ENCODE measurements at places on chromosomes 11 and 22.
A peak's percentile ranks its signal among the peaks of the same experiment; 100 is the strongest.

DNA sequence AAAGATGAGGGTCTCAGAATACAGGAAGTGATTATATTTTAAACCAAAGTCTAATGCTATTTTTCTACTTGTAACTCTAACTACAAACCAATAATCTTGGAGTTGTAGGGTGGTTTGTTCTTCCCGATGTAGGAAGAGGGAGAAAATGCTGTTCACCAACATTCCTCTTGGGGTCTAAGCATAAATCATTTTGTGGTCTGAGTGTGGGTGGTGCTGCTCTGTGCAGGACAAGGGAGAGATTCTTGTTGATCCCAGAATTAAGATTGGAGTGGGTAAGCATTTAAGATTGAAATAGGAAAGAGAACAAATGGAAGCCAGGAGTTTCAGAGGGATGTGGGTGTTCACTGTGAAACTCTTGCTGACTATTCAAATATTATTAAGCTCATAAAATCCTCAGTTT is 38.6 kb upstream of the MMP13 start:
- DNase-seq: no peak

DNA sequence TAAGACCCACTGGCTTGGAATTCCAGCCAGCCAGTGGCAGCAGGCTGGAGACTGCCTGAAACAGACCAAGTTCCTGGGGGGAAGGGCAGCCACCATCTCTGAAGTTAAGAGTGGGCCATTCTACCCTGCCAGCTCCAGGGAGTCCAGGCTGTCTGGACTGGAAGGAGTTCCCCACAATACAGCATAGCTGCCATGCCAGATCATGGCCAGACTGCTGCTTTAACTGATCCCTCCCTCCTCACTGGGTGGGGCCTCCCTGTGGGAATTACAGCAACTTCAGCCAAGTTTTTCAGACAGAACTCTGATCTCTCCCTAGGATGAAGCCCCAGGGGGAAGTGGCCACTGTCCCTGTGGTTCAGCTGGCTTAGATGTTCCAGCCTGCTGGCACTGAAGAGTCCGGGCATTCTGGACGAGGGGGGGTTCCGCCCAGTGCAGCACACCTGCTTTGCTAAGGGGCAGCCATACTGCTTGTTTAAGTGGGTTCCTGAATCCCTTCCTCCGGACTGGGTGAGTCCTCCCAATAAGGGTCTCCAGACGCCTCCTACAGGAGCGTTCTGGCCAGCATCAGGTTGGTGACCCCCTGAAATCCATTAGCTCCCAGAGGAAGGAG is 455.4 kb downstream of the DLG2 start:
- no peak for DNase-seq

- DNase-seq: no peak
Observed at GRCh38 chr11:2867722-2868505, 17.7 kb downstream of the CDKN1C start.

DNA sequence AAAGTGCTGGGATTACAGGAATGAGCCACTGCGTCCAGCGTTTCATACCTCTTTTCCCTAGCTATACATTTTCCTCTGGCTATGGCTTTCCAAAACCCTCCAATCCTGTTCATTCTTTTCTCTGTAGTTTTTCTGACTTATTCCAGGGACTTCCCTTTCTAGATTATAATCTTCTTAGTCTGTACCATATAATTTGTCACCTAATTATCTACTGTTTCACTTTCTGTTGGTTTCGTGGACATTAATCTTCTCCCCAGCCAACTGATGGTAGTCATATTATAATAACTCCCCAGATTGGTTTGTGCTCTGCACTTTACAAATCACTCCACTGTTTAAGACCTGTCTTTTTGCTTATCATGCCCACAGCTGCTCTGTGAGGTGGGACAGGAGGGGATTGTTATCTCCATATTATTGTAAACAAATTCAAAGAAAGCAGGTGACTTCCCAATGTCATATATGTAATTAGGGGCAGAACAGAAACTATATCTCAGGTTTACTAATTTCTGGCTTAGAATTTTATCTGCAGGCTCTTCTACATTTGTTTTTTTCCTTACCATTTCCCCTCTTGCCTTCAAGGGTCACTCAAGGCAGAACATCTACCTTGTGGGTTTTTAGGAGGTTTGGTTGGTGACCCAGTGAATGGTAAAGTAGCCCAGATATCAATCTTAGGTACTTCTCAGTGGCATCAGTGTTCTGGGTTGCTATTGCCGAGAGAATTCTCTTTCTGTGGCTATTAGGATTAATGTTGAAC is 23.9 kb downstream of the STIM1 start:
- DNase-seq: no peak

DNA sequence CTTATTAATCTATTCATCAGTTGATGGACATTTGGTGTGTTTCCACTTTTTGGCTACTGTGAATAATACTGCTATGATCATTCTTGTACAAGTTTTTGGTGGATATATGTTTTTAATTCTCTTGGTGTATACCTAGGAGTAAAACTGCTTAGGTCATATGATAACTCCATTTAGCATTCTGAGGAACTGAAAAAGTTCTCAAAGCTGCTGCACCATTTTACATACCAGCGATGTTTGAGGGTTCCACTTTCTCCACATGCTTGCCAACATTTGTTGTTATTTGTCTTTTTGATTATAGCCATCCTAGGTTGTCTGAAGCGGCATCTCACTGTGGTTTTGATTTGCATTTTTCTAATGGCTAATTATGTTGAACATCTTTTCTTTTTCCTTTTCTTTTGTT is 4.1 kb upstream of the ACER3 start:
- DNase-seq: no peak

DNA sequence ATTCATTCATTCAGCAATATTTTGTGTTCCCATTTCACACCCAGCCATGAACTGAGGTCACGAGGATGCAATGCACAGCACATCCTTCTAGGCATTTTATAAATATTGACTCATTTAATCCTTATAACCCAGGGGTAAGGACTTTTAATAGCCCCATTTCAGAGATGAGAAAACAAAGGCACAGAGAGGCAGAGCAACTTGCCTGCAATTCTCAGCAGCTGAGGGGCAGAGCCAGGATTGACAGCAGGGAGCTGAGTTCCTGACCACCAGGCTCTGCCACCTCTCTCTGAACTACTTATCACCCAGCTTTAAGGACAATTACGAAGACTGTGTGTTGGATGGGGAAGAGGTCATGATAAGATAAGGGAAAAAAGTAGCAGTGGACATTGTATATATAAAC is 12.8 kb upstream of the FGF3 start:
- no peak for DNase-seq

DNA sequence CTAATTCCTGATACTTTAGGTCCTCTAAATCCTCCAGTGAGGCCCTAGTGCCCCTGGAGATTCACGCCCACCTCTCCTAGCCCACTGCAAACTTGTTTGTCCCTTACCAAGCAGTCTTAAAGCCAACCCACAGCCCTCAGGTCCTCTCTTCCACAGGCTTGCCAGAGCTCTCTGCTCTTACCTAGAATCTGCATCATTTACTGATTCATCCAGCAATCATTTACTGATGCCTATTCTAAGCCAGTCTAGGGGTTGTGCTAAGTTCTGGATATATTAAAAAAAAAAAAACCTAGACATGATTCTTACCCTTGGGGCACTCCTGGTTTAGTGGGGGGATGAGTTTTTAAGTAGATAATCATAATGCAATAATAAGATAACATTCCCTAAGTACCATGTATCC is 43.0 kb upstream of the PLET1 start:
- DNase-seq: no peak

GRCh38 chr11:6156628-6157359 is 13.3 kb downstream of the OR52B2 start:
- no peak for DNase-seq

- DNase-seq: no peak
Observed at GRCh38 chr22:46465345-46465720, 72.1 kb downstream of the CELSR1 start.

DNA sequence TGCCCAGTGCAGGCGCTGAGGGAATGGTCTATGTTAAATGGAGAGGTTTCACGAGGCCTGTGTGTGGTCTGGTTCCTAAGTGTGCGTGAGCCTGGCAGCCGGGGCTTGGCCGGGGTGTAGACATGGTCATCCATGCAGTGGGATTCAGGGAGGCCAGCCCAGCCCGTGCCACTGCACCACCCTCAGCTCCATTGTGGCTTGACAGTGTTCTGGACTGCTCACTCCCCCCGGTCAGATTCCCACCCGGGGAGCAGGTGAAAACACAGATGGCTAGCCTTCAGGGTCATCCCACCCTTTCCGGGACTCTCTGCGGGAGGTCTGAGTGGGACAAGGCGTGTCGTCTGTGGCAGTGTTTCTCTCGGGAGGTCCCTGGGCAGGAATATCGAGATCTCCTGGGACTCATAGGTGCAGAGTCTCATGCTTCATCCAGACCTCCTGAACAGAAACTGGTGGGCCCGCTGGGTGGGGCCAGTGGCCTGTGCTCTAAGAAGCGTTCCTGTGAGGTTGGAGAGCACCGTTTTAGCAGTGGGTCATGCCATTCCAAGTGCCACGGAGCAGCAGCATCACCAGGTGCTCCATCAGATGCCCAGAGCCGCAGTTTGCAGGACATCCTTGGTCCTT is 52.3 kb downstream of the ST14 start:
- DNase-seq: no peak

- DNase-seq: no peak
Observed at GRCh38 chr11:93614173-93614722, 47.2 kb upstream of the CEP295 start.

- DNase-seq: no peak
Observed at GRCh38 chr11:74507582-74507981, 14.1 kb upstream of the LIPT2 start.

DNA sequence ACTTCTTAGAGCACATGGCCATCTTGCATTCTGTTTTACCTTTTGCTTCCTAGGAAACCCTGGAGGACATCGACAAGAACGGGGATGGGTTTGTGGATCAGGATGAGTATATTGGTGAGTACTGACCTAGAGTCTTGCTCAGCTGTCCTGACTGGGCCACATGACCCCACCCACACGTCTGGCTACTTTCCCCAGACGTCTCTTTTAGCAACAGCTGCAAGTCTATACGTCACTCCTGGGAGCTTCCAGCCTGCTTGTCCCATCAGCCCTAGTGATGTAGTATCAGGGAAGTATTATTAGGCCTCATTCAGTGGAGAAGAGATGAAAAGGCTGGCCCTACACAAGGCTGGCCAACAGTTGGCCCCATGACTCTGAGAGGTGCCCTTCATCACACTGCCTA is 9.6 kb downstream of the RCN1 start:
- no peak for DNase-seq

- no peak for DNase-seq
Observed at GRCh38 chr11:94183886-94184264, 55.2 kb downstream of the PANX1 start.

DNA sequence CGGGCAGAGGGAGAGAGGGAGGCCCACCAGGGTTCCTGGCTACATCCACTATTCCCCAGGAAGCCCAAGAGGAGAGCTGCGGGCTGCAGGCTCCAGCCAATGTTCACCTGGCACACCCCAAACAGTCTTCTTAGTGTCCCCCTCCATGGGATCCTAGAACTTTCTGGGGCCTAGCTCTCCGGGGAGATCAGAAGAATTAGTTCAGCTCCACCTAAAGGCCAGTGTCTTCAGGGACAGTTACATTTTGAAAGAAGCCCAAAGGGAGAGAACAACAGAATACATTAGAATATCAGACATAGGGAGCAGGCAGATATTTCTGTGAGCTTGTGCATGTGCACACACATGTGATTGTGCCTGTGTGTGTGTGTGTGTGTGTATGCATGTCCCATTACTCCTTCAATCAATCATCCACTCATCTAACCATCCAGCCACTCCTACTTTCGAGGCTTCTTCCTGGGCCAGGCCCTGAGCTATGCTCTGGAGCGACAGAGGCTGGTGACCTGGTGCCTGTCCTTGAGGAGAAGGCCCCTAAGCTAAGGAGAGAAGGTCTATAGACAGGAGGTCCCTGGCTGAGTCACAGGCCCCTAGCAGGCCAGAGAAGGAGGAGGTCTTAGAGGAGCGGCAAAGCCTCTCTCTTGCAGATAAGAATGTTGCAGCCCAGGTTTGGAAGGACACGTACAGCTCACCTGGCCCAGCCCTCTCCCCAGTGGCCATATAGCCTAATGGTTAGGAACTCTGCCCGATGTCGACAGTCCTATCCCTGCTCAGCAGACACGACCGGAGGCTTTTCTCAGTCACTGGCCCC is 165.5 kb downstream of the DSCAML1 start:
- no peak for DNase-seq

- DNase-seq: no peak
Observed at GRCh38 chr11:44624761-44625221, 59.3 kb downstream of the CD82 start.

GRCh38 chr11:66996609-66997273 is 21.6 kb downstream of the C11orf86 start:
- DNase-seq: no peak

GRCh38 chr11:77088236-77089003 is 14.2 kb upstream of the OMP start:
- no peak for DNase-seq

GRCh38 chr11:1421291-1421690 is 31.6 kb downstream of the BRSK2 start:
- no peak for DNase-seq

- no peak for DNase-seq
Observed at GRCh38 chr11:19672586-19673206, 39.9 kb upstream of the NAV2 start.

DNA sequence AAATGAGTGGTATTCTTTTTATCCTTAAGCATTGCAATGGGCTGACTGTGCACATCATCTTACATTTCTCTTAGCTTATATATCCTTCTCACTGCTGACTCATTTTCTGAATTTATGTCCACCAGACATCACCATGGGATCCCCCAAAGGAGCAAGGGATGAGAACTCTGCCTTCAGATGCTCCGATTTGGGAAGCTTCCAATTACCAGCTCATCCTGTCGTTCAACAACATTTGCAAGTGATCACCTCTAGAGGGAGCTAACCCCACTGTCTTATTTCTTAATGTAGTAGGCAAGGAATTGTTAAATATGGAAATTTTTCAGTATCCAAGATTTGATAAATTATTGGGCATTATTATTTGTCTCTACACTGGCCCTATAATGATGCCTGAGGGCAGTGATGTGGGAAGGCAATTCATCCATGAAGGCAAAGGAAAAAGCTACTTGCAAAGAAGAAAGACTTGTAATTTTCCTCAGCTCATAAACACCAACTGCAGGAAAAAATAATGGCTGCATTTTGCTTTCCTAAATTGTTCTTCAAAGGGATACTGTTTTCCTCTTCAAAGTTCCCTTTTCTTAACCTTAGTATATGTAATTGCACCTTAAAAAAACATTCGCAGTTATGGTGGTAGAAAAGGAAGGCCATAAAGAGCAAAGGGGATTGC is 102.4 kb upstream of the FSHB start:
- no peak for DNase-seq

DNA sequence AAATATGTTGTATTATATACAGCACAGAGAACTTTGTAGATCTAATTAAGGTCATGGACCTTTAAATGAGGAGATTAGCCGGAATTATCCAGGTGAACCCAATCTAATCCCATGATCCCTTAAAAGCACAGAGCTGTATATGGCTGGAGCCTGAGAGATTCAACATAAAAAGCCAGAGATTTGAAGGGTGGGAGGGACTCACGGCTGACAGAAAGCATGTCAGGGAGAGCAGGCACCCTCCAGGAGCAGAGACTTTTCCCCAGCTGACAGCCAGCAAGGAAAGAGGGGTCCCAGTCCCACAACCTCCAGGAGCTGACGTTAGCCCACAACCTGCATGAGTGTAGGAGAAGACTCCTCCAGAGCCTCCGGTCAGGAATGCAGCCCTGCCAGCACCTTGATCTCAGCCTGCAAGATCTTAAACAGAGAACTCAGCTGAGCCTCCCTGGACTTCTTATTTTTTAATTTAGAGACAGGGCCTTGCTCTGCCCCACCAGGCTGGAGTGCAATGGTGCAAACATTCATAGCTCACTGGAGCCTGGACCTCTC is 20.0 kb upstream of the ADA2 start:
- no peak for DNase-seq

- DNase-seq: no peak
Observed at GRCh38 chr22:39309364-39309861, 10.0 kb downstream of the RPL3 start.

GRCh38 chr22:20957683-20958431 is 9.2 kb upstream of the AIFM3 start:
- peak; percentile 19 for DNase-seq

Measured in DMS153 (cell line).